Activated CD8-positive, alpha-beta T cell treated with anti-CD3 and anti-CD28 coated beads, Interleukin-2, amount 10 ng/mL, durations not matched to agents 7 days and 5 days (primary cell): ENCODE measurements at places on chromosomes 16 and 17. TPM values are rescaled to one million over a fixed set of nuclear protein-coding genes. Genes with fewer than 3 reads are reported as not detected.

- no peak for DNase-seq
These were observed 81.8 kb upstream of the CCL2 start for GRCh38 chr17:34173241-34173640.

- no peak for DNase-seq
These were observed 4.8 kb downstream of the GNG13 start for GRCh38 chr16:795580-796229.

ATP1B2 gene
- total RNA-seq, result not detected

DNA sequence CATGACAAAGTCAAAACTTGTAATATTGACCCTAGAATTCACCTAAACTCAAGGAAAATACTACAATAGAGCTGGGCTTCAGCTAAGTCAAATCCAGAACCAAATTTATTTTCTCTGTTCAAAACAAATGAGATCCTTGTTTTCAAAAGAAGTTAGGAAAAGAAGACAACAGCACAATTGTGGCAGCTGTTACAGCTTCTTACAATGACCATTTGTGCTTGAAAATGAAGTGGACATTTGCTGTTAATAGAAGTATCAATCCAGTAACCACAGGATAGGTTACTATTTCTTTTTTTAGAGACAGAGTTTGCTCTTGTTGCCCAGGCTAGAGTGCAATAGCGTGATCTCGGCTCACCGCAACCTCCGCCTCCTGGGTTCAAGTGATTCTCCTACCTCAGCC lies 44.4 kb downstream of the APPBP2 start:
- no peak for DNase-seq

LRRC75A gene
- 3.6 TPM for total RNA-seq

GRCh38 chr16:70576431-70577255 lies 53.0 kb downstream of the SF3B3 start:
- DNase-seq, result no peak

STX4 gene
- total RNA-seq, result 53.5 TPM

- no peak for DNase-seq
These were observed 7.3 kb downstream of the KIF18B start for GRCh38 chr17:44940317-44940716.

DNA sequence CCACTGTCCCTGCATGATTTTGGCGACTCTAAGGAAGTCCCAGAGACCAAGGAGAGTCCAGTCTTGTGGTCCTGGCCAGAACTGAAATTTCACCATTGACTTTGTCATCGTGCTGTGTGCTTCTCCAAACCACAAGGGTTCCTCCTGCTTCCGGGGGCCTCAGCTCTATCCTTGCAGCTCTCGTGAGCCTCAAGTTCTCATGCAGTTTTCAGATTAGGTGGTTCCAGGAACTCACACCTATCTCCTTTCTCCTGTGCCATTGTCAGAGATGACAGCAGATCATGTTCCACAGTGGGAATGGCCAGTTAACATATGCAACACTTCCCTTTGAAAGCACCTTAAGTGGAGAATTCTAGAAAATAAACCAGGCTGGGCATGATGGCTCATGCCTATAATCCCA lies 97.9 kb upstream of the CRHR1 start:
- no peak for DNase-seq

DNA sequence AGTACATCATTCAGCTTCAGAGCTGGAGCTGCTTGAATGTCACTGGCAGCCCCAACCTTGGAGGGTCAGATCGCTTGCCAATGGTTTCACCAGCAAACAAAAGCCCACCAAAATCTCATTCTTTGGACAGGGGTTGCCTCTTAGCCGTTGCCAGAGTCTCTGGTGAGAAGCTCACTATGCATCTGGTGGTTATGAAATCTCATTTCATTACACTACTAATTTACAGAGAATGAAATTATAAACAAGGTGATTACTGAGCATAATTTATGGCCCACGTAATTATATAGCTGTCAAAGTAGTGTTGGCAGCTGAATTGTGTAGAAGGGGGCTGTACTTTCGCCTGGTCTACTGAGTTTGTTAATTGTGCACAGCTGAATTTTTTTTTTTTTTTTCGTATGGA lies 688.9 kb upstream of the KIF2B start:
- no peak for DNase-seq

EPX gene
- not detected for total RNA-seq

DNA sequence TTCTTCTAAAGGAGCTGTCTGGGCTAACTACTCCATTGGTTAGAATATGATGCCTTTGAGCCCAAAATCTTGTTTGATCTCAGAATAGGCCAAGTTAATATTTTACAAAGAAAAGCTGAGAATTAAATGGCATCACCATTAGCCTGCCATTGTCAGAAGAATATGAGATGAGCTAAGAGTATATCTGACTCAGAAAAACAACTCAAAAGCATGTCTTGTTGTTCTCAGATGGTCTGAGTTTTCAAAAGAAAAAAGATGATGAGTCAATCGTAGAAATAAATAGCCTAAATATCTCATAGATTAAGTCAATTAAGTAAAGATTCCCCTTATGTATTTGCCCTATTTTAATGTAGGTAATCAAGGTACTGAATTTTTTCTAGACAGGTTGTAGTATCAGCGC lies 197.1 kb upstream of the TBX2 start:
- DNase-seq, result no peak

SCNN1B gene
- total RNA-seq, result not detected

CIITA gene
- total RNA-seq, result 23.3 TPM

GRCh38 chr17:27269974-27270373 lies 23.9 kb upstream of the WSB1 start:
- DNase-seq, result no peak

ARHGDIG gene
- not detected for total RNA-seq

- DNase-seq, result no peak
These were observed 1.2 kb upstream of the ABCA3 start for GRCh38 chr16:2341456-2342447.

CD19 gene
- total RNA-seq, result 0.52 TPM

XYLT1 gene
- 60.4 TPM for total RNA-seq

CHRNE gene
- total RNA-seq, result 0.45 TPM

DNA sequence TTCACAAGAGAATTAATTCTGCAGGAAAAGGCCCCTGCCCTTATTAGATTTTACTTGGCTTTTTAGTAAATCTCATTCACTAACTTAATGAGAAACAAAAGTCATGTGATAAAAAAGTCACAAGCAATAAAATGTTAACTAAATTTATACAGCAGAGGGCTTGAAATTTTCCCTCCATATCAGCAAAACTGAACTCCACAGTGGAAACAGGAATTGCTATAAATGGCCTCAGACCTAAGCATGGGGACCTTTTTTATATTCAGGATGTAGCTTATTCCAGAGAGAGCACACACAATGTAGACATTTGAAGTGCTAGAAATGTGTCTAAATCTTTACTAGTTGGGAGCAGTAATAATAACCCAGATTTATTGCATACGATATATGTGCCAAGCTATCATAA lies 291.5 kb downstream of the C16orf95 start:
- no peak for DNase-seq

DNA sequence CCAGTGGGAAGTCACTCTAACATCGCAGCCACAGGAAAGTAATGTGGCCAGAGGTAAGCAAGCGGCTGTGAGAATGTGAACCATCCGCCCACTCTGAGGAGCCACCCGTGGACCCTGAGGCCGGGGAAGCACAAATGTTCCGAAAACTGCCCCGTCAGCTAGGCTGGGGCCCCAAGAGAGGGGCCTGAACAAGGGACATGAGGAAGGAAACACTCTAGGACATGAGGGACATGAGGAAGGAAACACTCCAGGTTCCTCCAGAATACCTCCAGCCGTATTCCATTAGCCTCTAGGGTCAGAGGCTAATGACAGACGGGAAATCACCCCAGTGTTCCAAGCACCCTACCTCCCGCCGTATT lies 317 bp downstream of the TEFM start:
- no peak for DNase-seq

GRCh38 chr17:64056269-64057005 lies 36.0 kb upstream of the ICAM2 start:
- no peak for DNase-seq

- DNase-seq, result no peak
These were observed 387.2 kb downstream of the SEC14L1 start for GRCh38 chr17:77527836-77528505.

METTL16 gene
- total RNA-seq, result 27.0 TPM

DNA sequence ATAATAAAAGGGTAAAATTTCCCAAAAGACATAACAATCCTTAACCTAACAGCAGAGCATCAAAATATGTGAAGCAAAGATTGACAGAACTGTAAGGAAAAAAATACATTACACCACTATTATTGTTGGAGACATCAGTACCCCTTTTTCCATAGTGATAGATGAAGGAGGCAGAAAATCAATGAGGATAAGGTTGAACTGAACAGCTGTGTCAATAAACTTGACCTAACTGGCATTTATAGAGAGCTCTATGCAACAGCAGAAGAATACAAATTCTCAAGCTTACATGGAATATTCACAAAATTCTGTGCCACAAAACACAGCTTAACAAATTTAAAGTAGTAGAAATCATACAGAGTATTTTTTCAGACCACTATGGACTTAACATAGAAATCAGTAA lies 195.0 kb upstream of the ELAC2 start:
- no peak for DNase-seq

DNA sequence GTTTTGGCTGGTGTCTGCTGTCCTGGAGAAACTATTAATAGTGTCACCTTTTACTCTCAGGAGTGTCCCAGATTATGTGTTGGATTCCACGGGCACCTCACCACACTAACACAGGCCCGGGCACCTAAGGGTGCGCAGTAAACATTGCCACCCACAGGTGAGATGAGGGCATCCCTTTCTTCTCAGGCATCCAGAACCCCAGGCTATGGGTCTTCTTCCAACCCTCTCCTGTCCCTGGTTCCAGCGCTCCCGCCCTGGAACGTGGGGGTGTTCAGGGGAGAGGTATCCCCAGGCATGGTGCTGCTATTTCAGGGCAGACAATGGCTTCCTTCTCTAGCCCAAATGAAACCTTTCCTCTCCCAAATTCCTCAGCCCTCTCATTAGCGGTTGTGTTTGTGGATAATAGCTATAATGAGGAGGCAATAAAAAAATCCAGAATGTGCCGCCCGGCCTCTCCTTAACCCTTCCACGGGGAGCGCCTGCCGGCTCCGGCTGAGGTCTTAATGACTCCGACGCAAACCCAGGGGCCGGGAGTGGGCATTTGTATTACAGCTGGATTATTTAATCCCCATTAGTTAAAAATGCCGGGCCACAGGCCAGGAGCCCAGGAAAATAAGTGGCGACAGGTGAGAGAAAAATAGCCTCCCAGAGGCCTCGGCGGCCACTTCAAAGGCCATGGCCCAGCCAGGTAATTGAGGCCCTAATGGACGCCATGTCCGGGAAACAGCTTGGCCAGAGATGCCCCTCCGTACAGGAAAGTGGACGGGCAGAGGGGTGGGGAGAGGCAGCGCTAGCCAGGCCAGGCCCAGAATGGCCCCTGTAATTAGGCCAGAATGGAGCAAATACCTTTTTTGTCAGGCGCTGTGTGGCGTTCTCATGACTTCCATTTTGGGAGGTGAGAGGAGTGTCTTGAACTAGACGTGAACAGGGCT lies 102.8 kb downstream of the IRX5 start:
- DNase-seq, result no peak

DNA sequence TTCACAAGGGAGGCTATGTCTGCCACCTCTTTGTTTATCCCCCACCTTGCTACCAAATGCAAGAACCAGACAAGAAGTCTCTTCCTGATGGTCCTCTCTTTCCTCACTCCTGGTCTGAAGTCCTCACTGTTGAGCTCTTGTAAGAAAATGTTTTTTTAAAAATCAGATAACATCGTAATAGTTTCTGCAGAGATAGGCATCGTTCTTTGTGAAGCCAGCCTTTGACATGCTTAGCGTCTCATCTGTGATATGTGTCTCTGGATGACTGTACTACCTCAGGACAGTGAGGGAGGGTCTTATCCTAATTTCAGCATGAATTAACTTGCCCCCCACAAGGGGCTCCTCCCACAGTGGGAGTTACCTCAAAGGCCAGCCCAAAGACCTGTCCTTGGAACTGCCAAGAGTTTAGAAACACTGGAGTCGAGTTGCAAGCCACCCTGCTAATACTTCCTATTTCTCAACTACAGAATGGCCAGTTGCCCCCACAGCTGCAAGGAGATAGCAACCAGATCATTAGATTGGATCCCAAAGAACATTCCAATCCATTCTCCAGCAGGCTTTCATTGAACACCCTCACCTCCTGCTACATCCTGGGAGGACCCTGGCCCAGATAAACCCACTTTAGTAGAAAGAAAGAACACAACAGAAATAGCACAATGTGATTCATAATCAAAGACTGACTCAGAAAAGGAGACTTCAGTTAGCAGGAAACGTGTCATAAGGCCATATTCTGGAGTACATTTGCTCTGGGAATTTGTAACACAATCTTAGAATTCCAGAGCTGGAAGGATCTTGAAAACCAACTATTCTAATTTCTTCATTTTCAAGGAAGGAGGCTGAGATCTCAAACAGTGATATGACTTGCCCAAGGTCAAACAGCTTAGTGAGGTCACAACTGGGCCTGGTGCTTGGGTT lies 151.0 kb downstream of the IRX3 start:
- no peak for DNase-seq

ADAD2 gene
- 0.18 TPM for total RNA-seq

- DNase-seq, result no peak
These were observed 208.0 kb downstream of the FOXL1 start for GRCh38 chr16:86786338-86786737.

GRCh38 chr16:64203126-64203525 lies 918.7 kb downstream of the CDH11 start:
- no peak for DNase-seq

RASD1 gene
- total RNA-seq, result 0.39 TPM

GRCh38 chr17:42704490-42704836 lies 22.1 kb downstream of the CNTNAP1 start:
- DNase-seq, result no peak

- DNase-seq, result no peak
These were observed 80.3 kb downstream of the TRIM37 start for GRCh38 chr17:59026176-59026939.

GRCh38 chr17:18967916-18968315 lies 16.0 kb downstream of the SLC5A10 start:
- DNase-seq, result no peak

- DNase-seq, result no peak
These were observed 5.0 kb upstream of the FOXF1 start for GRCh38 chr16:86505185-86505898.

ZNF597 gene
- 2.7 TPM for total RNA-seq

GRCh38 chr17:46756081-46756735 lies 62.3 kb downstream of the WNT3 start:
- DNase-seq, result no peak

GRCh38 chr16:5025171-5025632 lies 8.5 kb downstream of the NAGPA start:
- no peak for DNase-seq

ST6GALNAC2 gene
- not detected for total RNA-seq
